Left cardiac atrium (tissue), 4 donors: ENCODE measurements at places on chromosomes 4 and X. TPM values are rescaled to one million over a fixed set of nuclear protein-coding genes. Genes with fewer than 3 reads are reported as not detected.

DNA sequence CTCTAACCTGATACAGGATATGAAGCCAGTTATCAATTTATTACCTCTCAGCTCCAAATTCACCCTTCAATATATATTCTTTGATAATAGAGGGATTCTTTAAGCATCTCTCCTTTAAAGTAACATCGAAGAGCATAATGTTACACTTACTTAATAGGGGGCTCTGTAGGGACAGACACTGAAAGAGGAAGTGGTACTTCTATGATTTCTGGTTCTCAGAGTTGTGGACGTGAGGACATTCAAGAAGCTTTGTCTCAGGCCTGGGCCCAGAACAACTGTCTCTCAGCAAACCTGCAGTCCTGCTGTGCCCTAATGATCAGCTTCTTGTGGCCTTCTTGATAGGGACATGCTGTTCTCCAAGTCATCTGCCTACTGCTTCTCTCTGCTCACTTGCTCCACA, 4.2 kb upstream of the ZXDB start:
- no peak for DNase-seq

Gene STS
- 7.2 TPM for total RNA-seq

GRCh38 chr4:169566021-169566818, 46.2 kb downstream of the NEK1 start:
- DNase-seq = no peak

Gene ARMCX2
- 37.5 TPM for total RNA-seq

- DNase-seq = no peak
Measured at GRCh38 chr4:17163156-17163771, 264.8 kb upstream of the LDB2 start.

GRCh38 chr4:38128478-38129459, 168.6 kb downstream of the PTTG2 start:
- DNase-seq = peak; percentile 39

Gene MAGED4
- 1.3 TPM for total RNA-seq

GRCh38 chr4:179521952-179522351, 2079.7 kb upstream of the AGA start:
- no peak for DNase-seq

Gene ODAM
- not detected for total RNA-seq

Gene RAB39B
- 0.27 TPM for total RNA-seq

GRCh38 chrX:113522814-113523213, 682.2 kb upstream of the AMOT start:
- no peak for DNase-seq

DNA sequence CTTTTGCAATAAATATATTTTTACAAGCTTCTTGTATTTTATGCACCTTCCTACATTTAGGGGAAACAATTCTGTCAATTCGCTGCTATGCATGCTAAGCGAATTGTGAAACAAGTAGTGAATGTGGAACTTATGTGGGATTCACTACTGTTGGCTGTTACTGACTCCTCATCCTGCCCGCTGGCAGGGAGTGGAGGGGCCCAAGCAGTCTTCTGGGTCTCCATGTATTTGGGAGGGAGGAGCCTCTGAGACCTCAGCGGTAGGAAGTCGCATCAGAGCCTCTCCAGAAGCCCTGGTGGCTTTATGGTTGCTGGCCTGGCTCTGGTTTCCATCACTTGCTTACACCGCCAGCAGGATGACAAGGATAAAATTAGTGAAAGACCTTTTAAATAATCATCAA, 3.7 kb upstream of the SETD7 start:
- DNase-seq = no peak

- DNase-seq = no peak
Measured at GRCh38 chr4:99986792-99987191, 36.7 kb upstream of the H2AZ1 start.

Gene CSN1S1
- total RNA-seq = 0.68 TPM

Gene VSIG4
- 76.3 TPM for total RNA-seq

Gene RBM41
- 9.2 TPM for total RNA-seq

DNA sequence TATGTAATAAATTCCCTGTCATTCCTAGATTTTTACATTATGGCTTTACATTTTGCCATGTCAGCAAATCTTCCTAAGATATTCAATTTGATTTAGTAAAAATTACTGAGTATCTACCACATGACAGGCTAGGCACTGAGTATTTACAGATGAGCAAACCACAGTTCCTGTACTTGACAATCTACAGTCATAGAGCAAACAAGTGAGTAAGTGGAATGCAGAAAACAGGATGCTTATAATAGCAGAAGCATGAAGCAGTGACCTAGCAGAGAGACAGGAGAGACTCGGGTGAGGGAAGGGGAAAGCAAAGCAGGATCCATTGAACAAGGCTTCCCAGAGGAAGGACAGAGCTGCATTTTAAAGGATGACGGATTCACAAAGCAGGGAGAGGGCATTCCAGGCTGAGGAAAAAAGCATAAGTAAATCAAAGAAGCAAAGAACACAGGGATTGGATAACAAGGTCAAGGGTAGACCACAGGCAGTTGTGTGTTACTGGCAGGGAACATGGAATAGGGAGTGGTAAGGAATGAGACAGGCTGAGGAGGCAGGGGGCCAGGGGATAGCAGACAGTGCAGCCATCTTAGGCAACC, 124.7 kb upstream of the C1QTNF7 start:
- DNase-seq = no peak

Gene SOWAHB
- not detected for total RNA-seq

DNA sequence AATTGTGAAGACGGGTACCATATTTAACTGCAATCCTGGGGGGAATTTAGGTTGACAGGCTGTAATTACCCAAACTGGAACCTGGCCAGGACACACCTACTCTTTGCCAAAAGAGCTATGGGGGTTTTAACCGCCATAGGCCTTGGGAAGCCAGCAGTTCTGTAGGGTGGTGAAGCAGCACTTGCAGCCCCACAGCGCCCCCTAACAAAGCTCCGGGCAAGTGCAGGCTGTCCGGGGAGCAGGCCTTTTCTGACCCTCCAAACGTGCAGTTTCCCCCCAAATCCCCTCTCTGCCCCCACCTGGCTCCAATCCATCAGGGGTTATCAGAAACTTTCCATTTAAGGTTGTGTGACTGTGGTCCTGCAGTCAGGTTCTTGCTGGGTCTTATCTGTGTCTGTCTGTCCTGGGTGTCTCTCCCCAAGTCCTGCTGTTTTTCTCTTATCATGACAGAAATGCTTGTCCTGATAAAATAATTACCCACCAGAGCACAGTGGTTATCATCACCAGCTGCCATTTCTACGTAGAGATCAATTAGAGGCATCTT, 350.9 kb downstream of the MID1IP1 start:
- peak; percentile 32 for DNase-seq

- DNase-seq = no peak
Measured at GRCh38 chr4:84681486-84682274, 98.8 kb downstream of the CDS1 start.

Gene EGF
- 12.4 TPM for total RNA-seq

DNA sequence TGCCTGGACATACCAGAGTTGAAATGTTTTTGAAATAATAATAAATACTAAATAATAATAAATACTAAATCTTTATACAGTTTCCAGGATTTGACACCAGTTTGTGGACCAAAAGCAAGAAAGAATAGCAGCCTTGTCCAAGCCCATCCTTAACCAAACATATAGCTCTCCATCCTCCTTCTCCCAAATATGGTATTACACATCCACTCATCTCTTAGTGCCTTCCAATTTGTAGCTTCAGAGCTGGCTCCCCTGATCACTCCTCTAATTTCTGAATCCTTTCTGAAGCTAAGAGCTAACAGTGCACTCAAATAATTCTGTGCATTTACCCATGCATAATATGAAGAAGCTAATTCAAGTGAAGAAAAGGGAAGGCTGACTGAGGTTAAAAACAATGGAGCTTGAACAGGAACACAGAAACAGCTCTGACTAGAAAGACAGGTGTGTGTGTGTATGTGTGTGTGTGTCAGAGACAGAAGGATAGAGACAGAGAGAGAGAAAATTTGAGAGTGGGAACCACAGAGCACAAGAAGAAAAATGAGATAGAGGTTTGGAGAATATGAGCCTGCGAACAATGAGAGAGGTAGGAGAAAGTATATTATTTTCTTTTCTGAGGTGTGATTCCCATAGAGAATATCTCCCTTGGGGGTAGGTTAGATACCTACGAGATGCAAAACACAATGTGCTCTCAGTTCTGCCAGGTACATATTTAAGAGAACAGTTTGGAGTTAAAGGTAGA, 123.5 kb downstream of the CAMK2D start:
- no peak for DNase-seq

Gene GRIA3
- total RNA-seq = 2.6 TPM

- no peak for DNase-seq
Measured at GRCh38 chr4:15725608-15726007, 22.7 kb downstream of the BST1 start.

- DNase-seq = no peak
Measured at GRCh38 chrX:131058136-131058868, at the start of gene ARHGAP36. Gene ARHGAP36 (plus strand): TSS chrX:131058346. CDS start chrX:131081666, 23,320 bp downstream.

GRCh38 chrX:20347481-20347880, 80.8 kb upstream of the RPS6KA3 start:
- DNase-seq = no peak
